ENCODE measurements at places on chromosomes 4 and X.

DNA sequence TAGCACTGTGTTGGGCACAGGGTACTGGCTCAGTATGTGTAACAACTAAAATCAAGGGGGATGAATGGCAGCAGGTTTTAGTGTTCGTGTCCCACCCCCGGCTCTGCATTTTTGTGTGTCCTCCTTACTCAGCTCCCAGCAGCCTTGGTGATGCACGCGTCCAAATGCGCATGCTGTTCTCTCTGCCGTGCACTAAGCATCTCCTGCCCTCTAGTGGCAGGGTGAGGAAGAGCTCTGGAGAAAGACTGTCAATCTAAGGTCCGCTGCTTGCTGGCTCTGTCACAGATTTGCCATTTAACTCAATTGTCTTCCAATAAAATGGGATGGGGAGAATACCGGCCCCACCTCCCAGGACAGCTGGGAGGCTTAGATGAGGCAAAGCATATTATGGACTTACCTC is 61.4 kb downstream of the WFS1 start:
- DNase-seq = peak; percentile 18

DNA sequence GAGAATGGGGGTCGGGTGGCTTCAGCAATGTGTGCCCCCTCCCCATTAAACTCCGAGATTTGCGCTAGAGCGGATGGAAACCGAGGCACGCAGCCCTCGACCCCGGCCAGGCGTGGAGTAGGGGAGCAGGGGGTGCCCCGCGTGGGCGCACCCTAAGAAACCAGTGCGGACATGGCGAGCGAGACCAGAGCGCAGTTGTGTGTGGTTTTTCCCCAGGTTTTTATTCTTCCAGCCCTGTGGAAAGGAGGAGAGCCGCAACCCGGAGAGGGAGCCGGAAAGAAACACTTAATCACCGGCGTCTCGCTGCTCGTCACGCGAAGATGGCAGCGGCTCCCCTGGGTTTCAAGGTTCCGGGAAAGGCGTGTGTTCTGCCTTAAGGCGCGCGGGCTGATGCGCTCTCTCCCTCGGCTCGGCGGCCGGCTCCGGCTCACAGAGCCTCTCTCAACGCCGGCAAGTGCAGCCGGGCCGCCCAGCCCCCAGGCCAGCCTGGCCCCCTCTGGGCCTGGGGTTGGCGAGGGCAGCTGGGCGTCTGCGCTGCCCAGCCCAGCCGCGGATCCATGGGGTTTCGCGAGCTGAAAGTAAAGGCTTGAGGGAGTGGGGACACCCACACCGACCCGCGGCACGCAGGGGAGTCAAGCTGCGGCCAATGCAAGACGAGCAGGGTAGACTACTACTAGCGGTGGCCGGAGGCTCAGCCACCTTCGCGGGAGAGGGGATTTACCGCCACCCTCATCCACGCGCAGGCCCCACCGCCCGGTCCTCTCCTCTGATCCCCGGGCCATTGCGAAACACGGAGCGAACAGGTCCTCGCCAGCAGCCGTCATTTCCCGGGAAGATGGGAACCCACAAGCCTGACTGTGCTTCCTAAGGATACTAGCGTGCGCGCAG is 74.0 kb upstream of the BCOR start:
- no peak for DNase-seq

DNA sequence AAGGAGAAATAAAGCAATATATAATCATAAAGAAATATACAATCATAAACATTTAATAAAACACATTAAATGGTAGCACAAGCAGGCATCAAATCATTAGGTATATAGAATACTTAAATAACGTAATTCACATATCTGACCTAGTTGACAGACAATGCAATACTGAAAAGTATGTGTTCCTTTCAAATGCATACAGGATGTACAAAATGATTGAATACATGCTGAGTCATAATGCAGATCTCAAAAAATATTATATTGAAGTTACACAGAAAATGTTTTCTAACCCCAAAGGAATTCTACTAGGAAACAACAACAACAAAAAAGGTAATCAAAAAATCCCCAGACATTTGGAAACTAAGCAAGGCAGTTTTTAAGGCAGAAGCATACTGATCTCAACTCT is 1072.0 kb upstream of the INTU start:
- DNase-seq = no peak

DNA sequence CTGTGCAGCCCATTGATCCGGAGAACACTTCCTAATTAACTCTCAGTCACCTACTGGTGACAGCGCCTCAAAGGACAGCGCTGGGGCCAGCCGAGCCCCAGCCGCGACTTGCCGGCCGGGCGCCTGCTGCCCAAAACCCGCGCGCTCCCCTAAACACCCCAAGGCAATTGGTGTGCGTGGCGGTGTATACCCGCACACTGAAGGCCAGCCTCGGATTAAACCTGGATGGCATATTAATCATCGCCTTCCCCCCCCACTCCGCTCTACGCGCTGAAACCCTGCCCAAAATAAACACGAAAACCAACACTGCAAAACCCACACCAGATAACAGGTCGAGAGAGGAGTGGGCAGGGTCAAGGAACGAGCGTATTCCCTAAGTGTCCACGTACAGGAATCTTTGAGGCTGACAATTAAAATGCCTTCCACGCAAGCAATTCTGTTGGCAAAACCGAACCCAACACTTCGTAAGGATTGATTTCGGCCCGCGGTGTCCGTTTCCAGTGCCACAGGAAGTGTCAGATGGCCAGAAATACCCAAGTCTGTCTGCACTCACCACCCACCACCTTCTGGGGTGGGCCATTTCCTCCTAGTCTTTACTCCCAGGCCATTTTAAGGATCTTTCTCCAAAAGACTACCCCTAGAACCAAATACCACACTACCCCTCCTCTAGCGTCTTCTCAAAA is 2.7 kb downstream of the BCOR start:
- no peak for DNase-seq

GRCh38 chr4:152719291-152719690 is 39.5 kb upstream of the TMEM154 start:
- DNase-seq = no peak

DNA sequence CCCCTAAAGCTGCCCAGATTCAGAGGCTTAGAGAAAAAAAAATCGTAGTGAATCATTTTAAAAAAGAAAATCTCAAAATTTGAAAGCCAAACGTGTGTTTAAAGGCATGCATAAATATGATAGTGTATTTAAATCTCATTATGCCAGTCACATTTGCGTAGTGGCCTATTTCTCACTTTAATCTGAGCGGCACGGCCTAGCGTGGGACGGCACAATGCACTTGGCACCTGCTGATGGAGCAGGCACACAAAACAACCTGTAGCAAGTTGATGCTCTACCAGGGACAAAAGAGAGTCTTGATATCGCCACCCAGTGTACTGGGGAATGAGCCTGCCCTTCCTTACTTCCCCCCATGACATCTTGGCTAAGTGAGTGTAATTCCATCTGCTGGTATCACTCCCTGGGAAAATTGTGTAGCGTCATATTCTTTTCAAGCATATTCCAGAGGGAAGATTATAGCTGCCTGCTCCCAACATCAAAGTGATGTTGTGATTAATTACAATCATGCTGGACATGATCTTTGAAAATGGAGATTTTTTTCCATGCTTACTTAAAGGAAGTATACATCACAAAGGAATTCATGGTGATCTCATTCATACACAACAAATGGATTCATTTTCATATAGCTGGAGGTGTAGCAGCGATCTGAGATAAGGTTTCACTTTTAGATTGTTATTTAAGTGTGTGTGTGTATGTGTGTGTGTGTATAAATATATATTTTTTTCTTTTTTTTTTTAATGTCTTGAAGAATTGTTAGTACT is 138.8 kb downstream of the DCTD start:
- DNase-seq = no peak

GRCh38 chr4:154076921-154077320 is 288.0 kb upstream of the SFRP2 start:
- no peak for DNase-seq

- no peak for DNase-seq
These were observed 112.5 kb downstream of the ADRA2C start for GRCh38 chr4:3878678-3879077.

- DNase-seq = no peak
These were observed 8.9 kb downstream of the COPS4 start for GRCh38 chr4:83043801-83044407.

- DNase-seq = peak; percentile 92
These were observed 24.6 kb downstream of the VSIG4 start for GRCh38 chrX:66015152-66015831.

GRCh38 chrX:11066812-11067211 is 44.3 kb upstream of the HCCS start:
- no peak for DNase-seq

DNA sequence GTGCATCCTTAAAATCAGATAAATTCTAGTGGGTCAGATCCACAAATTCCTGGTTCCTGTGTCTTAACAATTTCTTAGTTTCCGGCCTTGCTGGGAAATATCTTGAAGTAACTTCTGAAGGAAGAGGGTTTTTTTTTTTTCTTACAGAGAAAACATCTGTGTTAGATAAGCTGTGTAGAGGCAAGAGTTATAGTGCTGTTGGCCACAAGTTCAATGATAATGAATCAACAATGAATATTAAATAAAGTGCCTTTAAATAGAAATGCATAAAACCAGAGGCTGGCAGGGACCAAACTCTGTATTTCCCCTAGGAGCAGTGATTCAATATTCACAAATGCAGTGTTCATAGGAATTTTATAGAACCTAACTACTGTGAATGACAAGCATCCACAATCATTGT is 711.9 kb upstream of the ATOH1 start:
- no peak for DNase-seq

GRCh38 chr4:81512757-81513501 is 41.2 kb upstream of the RASGEF1B start:
- no peak for DNase-seq

- no peak for DNase-seq
These were observed 34.9 kb upstream of the ASB12 start for GRCh38 chrX:64265265-64265664.

- DNase-seq = no peak
These were observed 19.2 kb downstream of the PPP3CA start for GRCh38 chr4:101328063-101328602.

GRCh38 chr4:81694176-81694913 is 222.6 kb upstream of the RASGEF1B start:
- no peak for DNase-seq

- DNase-seq = peak; percentile 51
These were observed 1.6 kb upstream of the GIMD1 start for GRCh38 chr4:106370214-106370613.

- DNase-seq = peak; percentile 56
These were observed 25.6 kb downstream of the ATP10D start for GRCh38 chr4:47510506-47511143.

GRCh38 chrX:120334151-120334550 is 22.9 kb upstream of the TMEM255A start:
- DNase-seq = peak; percentile 1

DNA sequence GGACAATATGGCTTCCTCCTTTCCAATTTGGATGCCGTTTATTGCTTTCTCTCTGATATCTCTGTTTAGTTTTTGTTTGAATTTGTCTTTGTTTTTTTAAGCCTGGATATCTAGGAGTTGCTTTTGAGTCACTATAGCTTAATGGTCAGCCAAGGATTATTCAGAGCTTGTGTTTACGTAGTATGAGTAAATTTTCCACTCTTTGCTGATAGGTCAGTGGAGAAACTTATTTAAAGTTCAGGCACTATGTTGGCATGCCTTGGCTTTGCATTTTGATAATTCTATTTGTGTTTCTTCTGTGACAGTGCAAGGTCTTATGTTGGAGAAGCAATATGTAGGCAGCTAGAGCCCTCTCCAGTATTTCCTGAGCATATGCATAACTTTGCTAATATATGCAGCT is 315.2 kb downstream of the GRID2 start:
- no peak for DNase-seq

- peak; percentile 64 for DNase-seq
These were observed 9.8 kb downstream of the SPP1 start for GRCh38 chr4:87985097-87985886.

DNA sequence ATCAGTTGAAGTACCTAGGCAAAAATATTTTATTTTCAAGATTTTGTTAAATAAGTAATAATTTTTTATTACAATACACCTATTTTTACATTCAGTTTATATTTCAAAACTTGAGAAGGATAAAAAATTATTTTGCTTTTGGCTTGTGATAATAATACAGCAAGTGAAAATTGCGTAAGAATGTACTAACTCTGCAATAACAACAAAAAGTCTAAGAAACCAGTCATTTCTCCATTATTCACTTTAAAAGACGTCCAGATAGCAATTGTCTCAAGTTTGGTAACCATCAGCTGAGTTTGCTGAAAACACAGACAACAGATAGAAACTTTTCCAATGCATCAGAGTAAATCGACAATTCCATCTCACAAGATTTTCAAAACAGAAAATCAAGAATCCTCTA is 12.1 kb downstream of the CXCL8 start:
- no peak for DNase-seq

GRCh38 chrX:103817502-103817901 is 14.6 kb downstream of the RAB9B start:
- peak; percentile 9 for DNase-seq

GRCh38 chr4:182644683-182645050 is 272.5 kb downstream of the DCTD start:
- DNase-seq = no peak

DNA sequence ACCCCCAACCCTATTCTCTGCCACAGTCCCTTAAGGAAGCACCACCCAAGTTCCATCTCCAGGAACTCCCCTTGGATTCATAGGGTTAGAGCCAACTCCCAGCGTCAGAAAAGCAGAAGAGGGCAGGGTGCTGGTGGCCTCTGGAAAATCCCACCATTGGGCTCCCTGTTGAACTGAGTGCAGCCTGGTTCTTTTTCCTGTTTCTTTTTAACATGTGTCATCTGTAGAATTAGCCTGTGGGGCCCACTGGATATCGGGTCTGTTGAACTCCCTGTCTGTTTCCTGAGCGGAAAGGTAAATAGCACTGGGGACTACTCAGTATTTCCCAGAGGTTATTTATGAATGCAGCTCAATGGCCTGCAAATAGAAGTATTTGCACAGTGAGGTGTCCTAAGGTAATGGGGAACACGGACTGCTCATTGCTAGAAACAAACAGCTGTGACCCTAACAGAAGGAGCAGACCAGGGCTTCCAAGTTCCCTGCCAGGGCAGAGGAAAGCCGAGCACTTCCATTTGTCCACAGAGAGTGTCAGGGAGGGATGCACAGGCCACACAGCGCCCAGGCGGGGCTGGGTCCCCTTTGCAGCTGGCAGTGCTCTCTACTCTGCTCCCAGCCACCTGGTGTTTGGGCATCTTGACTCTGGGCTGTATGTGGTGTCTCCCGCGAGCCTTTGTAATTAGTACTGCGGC is 102.6 kb downstream of the FHDC1 start:
- no peak for DNase-seq

- no peak for DNase-seq
These were observed 481.9 kb downstream of the ACTRT1 start for GRCh38 chrX:127570276-127570675.

GRCh38 chr4:73257651-73258435 is 755 bp downstream of the ANKRD17 start:
- peak; percentile 21 for DNase-seq

DNA sequence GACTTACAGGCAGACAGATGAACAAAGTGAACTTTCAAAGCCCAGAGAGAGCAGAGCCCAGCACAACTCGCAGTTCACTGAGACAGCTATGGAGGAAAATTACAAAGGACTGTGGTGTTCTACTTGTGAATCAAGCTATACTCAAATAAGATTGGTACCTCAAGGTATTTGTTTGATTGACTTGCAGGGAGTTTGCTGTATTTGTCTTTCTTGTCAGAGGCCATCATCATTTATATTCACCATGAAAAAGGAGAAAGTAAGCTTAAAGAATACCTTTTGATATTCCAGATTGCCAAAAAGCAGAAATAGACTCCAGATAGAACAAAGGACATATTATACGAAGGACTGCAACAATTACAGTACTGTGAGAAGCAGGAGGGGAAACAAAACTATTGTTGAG is 1047.9 kb downstream of the RPA4 start:
- no peak for DNase-seq
